Prostate gland (tissue), 2 donors: ENCODE measurements at places on chromosomes 2 and 18. TPM values are rescaled to one million over a fixed set of nuclear protein-coding genes. Genes with fewer than 3 reads are reported as not detected.

The SCYGR4 gene
- total RNA-seq, result not detected

The TRIM54 gene
- total RNA-seq, result 2.8 TPM

DNA sequence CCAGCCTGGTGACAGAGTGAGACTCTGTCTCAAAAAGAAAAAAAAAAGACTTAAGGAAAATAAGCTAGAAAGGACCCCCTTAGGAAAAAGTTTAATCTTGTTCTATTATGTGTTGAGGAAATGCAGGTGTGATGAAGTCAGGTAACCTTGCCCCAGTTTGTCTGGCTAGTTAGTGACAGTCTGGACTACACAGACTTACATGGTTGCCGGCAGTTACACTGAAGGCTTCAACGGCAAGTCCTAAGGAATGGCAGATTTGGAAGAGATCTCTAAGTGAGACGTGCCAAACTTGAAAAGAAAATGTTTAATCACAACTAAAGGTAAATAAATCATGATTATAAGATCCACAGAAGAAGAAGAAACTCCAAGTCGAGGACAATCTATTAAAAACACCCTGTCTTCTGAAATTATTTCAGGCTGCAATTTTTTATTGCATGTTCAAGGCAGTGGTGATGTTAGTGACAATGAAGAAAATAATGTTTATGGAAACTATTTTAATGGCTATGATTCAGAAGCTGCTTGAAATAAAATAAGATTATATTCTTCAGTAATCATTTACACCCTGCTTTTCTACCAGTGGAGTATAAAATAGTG, 84.2 kb downstream of the TTC27 start:
- H3K27me3 ChIP-seq, result no peaks in the 10 kb centered on the region
- no peak overlapping the region for H3K4me3 ChIP-seq
- H3K4me1 ChIP-seq, result peaks cover 4% of the 10 kb centered on the region
- H3K36me3 ChIP-seq, result no peaks in the 10 kb centered on the region
- no peak overlapping the region for H3K27ac ChIP-seq

DNA sequence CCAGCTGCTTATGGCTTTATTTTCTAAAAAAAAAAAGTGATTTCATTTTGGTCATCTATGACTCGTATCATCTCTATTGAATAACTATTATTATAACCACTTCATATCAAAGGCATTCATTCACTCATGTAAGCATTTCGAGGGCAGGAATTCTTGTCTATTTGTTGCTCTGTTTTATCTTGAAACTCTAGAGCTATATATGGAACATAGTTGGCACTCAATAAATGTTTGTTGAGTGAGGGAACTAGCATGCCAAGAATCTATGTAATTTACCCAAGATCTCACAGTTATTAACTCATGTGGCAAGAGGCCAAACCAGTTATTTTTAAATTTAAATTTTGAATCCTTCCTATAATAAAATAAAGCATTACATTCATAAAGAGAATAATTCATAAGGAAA, 470.1 kb downstream of the TMX3 start:
- H3K4me1 ChIP-seq, result no peaks in the 10 kb centered on the region
- no peak overlapping the region for H3K27ac ChIP-seq
- DNase-seq, result no peak
- no peaks in the 10 kb centered on the region for H3K27me3 ChIP-seq
- no peak overlapping the region for H3K4me3 ChIP-seq
- H3K36me3 ChIP-seq, result no peaks in the 10 kb centered on the region

The WDR7 gene
- total RNA-seq, result 29.0 TPM

- H3K4me3 ChIP-seq, result no peak overlapping the region
- H3K4me1 ChIP-seq, result no peaks in the 10 kb centered on the region
- H3K27me3 ChIP-seq, result no peaks in the 10 kb centered on the region
- H3K27ac ChIP-seq, result no peak overlapping the region
These were observed 19.2 kb downstream of the TMEM185B start for GRCh38 chr2:120204022-120204405.

The ABCB11 gene
- total RNA-seq, result 1.2 TPM

DNA sequence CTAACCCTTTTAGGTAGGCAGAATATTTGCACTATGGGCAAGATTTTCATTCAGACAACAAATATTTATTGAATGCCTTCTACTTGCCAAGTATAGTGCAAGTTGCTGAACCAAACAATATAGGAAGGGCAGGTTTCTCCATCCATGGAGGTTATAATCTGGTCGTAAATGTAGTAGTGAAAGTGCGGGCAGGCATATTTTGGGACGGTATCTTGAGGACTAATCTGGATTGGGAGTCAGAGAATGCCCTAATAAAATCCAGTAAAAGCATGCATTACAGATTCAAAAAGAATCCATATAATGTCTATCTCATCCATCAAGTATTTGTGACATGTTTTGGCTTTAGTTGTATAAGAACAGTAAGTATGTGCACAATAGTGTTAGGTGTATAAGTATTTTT, 1.7 kb upstream of the NDUFV2 start:
- H3K36me3 ChIP-seq, result no peaks in the 10 kb centered on the region
- H3K4me1 ChIP-seq, result no peaks in the 10 kb centered on the region
- DNase-seq, result no peak
- H3K27me3 ChIP-seq, result no peaks in the 10 kb centered on the region

The MRPS9 gene
- 18.1 TPM for total RNA-seq

The GRP gene
- total RNA-seq, result not detected

The ESPNL gene
- total RNA-seq, result 0.68 TPM

DNA sequence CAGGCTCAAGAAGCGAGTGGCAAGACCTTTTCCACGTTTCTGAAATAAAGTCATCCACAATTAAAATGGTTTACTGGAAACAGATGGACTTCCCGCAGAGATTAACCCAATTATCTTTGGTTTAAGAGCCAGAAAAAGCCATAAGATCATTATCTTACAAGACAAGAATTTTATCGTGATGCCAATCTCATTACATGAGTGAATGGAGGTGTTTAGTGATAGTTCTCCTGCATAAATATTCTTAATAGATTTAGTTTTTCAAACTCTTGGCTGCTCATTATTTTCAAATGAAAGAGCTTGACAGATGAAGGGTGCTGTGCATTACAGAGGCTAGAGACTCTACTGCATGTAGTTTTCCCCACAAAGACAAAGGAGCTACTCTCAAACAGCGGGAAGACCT, 1028.4 kb upstream of the PIK3C3 start:
- H3K27ac ChIP-seq, result no peak overlapping the region
- no peak overlapping the region for H3K4me3 ChIP-seq
- DNase-seq, result no peak

The TMEM247 gene
- 2.6 TPM for total RNA-seq

The RUFY4 gene
- total RNA-seq, result 0.27 TPM
